Upper lobe of right lung (tissue), 1 donor: ENCODE measurements at places on chromosomes 5 and 9. TPM values are rescaled to one million over a fixed set of nuclear protein-coding genes. Genes with fewer than 3 reads are reported as not detected.

GRCh38 chr9:34907044-34907443 lies 51.0 kb upstream of the PHF24 start:
- no peak overlapping the region for H3K4me3 ChIP-seq
- H3K36me3 ChIP-seq: no peaks in the 10 kb centered on the region
- no peaks in the 10 kb centered on the region for H3K4me1 ChIP-seq
- DNase-seq: no peak
- H3K27ac ChIP-seq: no peak overlapping the region
- peaks cover 4% of the 10 kb centered on the region for H3K27me3 ChIP-seq

The CCDC180 gene
- total RNA-seq: 4.0 TPM

The DMRTA1 gene
- 1.8 TPM for total RNA-seq

GRCh38 chr9:32899761-32900160 lies 101.7 kb downstream of the APTX start:
- no peaks in the 10 kb centered on the region for H3K4me1 ChIP-seq
- no peaks in the 10 kb centered on the region for H3K27me3 ChIP-seq
- H3K4me3 ChIP-seq: no peak overlapping the region
- H3K36me3 ChIP-seq: no peaks in the 10 kb centered on the region
- H3K27ac ChIP-seq: no peak overlapping the region

GRCh38 chr9:129697656-129698253 lies 32.3 kb downstream of the PRRX2 start:
- peak overlapping the region; percentile 36 for H3K4me3 ChIP-seq
- H3K4me1 ChIP-seq: peaks cover 6% of the 10 kb centered on the region
- H3K27me3 ChIP-seq: peaks cover 9% of the 10 kb centered on the region

DNA sequence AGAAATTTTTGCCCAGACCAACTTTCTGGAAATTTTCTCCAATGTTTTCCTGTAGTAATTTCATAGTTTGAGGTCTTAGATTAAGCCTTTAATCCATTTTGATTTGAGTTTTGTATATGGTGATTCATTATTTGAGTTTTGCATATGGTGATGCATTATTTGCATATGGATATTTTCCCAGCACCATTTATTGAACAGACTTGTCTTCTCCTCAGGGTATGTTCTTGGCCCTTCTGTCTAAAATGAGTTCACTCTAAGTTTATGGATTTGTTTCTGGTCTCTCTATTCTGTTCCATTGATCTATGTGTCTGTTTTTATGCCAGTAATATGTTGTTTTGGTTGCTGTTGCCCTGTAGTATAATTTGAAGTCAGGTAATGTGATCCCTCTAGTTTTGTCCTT lies 139.3 kb downstream of the SLC25A46 start:
- H3K27ac ChIP-seq: no peak overlapping the region
- no peak for DNase-seq
- no peaks in the 10 kb centered on the region for H3K36me3 ChIP-seq
- H3K4me1 ChIP-seq: no peaks in the 10 kb centered on the region
- H3K4me3 ChIP-seq: no peak overlapping the region
- no peaks in the 10 kb centered on the region for H3K27me3 ChIP-seq

DNA sequence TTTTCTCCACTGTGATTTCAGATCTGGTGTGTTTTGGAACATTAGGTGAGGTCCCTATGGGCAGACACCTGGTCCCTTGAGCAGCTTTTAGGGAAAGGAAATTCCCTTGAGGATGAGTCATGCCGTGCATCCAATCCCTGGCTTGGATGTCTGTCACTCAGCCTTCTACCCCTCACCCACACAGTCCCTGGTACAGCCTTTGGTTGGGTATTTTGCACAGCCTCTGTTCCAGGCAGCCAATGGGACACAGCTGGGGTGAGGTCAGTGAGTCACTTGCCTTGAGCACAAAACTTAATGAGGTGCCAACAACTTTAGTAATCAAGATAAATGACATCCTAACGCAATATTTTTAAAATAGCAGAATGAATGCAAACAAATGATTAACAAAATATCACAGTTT lies 22.7 kb upstream of the SVEP1 start:
- no peak overlapping the region for H3K27ac ChIP-seq
- H3K36me3 ChIP-seq: no peaks in the 10 kb centered on the region
- DNase-seq: no peak
- H3K4me1 ChIP-seq: no peaks in the 10 kb centered on the region
- no peaks in the 10 kb centered on the region for H3K27me3 ChIP-seq
